Stimulated activated CD8-positive, alpha-beta memory T cell treated with anti-CD3 and anti-CD28 coated beads, Interleukin-2, amount 100 ng/mL, for 48 hours (primary cell): ENCODE measurements at places on chromosomes 5 and 9.

DNA sequence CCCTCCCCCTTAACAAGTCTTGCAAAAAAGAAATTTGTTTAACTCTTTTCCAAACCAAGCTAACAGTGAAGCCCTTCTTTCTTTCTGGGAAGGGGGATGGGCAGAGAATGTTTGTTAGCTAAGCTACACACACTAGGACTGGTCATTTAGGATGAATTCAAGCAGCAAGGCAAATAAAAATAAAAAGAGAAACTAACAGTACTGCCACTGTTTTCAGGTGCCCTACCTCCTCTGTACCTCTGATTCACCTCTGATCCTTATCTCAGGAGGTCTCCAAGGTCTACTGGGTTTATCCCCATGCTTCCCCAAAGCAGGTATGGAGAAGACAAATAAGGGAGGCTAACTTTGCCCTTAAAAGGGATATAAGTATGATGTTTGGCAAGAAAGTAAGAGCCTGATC, 52.9 kb downstream of the ELL2 start:
- DNase-seq, result no peak

GRCh38 chr9:38083858-38084555, 15.0 kb upstream of the SHB start:
- DNase-seq, result no peak

GRCh38 chr9:87644659-87645058, 81.3 kb upstream of the CTSL start:
- no peak for DNase-seq

- DNase-seq, result no peak
Measured at GRCh38 chr9:113380869-113381378, 4.1 kb upstream of the HDHD3 start.

DNA sequence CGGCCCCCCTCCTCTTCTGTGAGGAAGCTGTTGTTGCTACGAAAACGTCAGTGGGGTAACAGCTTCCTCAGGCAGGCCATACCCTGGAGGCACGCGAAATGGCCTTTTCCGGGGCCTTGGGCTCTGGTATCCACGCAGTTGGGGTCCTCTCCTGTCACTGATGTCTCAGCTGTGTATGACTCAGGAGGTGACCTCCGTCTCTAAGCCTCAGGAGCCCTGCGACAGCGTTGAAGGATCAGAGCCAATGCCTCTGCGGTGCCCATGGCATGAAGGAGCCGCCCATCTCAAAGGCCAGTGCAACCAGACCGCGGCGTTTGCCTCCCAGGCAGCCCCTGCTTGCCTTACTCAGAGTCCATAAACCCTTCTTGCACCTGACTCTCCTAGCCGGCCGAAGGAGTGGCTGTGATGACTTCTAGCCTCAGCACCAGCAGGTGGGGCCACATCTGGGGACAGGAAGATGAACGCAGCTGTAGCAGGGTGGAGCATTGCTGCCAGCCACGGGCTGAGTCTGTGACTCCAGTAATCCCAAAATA, 1.0 kb upstream of the MXD3 start:
- no peak for DNase-seq

DNA sequence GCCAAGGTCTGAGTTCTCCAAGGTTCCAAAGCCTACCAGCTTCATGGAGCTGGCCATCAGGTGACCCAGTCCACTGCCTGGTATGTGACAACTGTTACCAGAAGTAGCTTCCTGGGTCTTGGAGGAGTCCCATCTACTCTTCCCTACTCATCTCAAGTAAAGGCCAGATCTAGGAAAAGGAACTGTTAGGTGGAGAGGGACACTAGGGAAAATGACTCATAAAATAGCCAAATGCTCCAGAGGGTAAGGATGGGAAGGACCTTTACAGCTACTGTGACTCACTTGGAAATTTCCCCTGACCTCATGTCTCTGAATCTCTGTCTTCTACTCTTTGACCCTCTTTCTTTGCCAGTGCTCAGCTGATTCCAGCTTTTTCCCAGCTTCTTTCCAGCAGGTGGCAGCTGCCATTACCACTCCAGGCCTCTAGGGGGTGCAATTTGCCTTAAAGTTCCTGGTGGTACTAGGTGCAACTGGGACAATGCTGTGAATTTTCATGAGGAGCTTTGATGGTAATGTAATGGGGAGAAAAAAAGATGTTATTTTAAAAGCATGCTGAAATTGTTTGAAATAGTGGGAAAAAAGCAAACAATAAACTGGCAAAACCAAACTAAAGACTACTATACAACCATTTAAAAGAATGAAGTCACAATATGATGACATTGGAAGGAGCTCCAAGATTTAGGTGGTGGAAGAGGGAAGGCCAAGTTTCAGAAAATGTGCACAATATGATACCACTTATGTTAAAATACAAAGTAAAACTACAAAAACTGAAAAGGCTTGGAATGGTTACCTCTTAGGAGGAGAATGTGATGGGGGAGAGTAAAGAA, 27.1 kb upstream of the MYORG start:
- DNase-seq, result peak; percentile 46

DNA sequence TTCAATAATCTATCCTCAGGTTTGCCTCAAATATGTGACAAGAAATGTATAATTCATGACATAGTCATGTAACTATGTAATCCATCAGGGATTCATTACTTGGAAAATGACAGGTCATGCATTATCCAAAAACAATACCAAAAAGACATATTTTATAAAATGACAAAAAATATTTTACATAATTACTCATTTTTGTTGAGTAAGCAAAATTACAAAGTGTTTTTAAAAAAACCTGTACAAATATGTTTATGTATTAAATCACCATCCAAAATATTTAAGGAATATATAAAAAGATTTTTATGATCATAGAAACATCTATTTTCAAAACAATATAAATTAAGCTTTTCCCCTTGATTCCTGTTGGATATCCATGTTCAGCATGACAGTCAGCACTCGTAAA, 36.7 kb upstream of the ITGA2 start:
- DNase-seq, result no peak

GRCh38 chr5:15300141-15300540, 199.8 kb upstream of the FBXL7 start:
- no peak for DNase-seq

DNA sequence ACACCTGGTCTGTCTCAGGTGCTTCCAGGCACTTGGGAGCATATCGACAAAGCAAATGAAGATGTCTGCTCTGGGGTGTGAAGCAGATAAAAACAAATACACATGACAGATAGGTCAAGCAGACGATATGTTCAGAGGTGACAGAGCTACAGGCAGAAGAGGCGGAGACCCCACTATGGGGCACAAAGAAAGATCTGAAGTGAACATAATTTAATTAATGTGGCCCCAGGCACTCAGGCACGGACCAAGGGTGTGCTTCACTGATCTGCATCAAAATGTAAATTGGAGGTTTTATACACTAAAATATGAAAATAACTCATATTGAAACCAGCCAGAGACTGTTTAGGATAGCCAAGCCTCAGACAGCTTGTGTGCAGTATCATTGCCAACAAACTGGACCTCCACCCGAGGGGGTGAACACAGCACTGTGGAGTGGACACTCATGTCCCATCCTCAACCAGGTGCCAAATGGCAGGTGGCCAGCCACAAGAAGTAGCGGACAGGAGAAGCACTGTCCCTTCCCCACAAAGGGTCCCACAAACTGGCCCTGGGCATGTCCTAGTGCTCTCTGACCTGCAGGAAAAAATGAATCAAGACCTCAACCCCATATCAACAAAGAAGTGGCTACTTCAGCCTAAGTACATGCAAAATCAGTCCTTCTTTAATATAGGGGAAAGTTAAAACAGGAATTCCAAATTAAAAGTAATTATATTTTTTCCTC, 29.2 kb downstream of the ROR2 start:
- DNase-seq, result no peak

GRCh38 chr5:132473019-132473531, 17.5 kb downstream of the IRF1 start:
- peak; percentile 57 for DNase-seq

DNA sequence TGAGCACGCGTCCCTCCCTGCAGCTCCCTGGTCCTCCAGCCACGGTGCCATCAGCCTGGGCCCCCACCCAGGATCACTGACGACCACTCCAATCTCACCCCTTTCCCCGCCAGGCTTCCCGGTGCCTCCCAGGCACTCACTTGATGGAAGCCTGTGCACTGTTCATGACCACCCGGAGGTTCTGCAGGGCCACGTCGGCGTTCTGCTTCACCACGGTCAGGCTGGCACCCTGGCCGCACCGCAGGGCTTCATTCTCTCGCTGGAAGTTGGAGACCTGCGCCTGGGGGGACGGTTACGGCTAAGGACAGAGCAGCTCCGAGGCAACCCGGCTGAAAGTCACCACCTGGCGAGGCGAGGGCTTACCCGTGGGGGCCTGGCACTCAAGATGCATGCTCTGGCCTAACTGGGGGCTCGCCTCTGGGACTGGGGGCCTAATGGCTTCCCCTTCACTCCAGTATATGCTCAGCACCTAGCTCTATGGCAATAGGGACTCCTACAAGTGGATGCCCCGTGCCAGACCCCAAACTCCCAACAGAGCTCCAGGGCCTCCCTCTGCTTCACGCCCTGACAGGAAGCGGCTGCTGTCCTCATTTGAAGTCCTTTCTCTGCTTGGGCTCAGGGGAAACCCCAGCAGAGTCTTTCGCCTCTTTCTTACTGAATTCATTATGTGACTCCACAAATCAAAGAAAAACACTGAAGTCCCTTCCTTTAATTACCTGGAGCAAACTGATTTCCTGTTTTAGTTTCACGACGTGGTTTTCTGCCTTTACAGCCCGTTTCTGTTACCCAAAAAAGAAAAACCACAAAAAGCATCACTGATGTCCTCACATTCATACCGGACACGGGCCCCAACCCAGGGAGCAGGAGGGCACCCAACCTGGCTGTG, 4.2 kb upstream of the SNAPC4 start:
- no peak for DNase-seq

DNA sequence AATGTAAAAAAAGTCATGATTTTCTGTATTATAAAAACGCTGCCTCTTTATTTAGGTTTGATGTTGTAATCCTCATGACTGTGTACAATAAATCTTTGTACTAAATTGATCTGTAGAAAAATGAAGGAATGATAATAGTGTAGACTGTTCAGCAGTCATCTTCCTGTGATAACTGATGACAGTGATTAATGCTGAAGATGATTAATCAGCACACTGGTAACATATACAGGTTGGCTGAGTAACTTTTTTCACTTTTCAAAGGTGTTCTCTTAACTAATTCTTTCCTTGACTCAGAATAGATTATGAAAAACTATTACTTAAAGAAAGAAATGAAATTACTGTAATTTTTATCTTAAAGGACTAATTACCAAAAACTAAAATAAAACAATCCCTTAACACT, 122.5 kb downstream of the RFX3 start:
- DNase-seq, result no peak

GRCh38 chr5:60334281-60334713, 365.7 kb downstream of the DEPDC1B start:
- no peak for DNase-seq

DNA sequence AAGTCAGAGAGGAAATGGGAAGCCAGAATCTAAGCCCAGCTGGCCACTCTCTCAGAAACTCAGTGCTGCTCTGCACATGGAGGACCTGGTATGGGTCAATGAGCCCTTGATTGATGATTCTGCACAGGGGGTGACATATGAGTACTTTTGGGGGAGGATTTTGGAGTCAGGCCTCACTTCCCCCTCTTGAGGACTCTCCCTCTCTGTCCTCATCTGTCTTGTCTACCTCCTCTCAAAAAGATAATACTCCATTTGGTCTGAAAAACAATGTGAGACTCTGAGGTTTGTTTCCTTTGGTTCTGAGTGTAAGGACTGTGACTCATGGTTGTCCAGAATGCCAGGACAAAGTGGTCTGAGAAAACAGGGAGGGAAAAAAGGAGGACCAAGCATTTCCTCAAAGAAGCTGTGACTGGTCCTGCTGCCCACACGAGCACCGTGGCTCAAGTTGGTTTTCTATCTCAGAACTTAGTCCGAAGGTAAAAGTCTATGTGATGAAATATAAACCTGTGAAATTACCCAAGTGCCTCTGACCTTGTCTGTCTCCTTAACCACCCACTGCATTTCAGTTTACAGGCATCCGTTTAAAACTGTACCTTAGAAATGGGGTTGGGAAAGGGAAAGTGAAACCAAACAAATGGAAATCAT, 11.1 kb downstream of the TTC39B start:
- no peak for DNase-seq

DNA sequence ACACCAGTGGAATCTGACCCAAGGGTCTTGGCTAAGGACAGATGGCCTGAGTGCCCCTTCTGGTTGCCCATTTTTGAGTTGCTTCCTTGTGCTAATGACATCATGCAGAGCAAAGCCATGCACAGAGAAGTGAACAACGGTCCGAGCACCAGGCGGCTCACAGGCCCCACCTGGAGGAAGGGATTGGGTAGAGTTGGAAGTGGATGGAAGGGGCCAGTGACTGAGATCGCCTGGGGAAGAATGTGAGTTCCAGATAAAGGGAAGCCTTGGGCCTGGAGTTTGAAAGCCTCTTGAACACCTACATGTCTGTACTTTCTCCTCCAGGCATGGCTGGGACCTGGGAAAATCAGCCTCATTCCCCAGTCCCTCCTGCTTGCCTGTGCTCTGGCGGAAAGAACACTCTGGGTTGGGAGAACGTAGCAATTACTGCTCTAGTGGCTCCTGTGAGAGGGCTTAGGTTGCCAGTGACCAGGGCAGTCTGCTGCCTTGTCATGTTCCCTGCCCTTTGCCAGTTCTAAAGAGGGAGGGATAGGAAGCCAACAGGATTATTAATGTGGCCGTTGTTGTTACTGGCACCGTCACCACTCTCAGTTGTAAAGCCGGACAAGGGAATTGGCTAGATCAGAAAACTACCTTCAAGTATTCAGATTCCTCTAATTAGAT, 62.5 kb upstream of the PTPN3 start:
- no peak for DNase-seq

DNA sequence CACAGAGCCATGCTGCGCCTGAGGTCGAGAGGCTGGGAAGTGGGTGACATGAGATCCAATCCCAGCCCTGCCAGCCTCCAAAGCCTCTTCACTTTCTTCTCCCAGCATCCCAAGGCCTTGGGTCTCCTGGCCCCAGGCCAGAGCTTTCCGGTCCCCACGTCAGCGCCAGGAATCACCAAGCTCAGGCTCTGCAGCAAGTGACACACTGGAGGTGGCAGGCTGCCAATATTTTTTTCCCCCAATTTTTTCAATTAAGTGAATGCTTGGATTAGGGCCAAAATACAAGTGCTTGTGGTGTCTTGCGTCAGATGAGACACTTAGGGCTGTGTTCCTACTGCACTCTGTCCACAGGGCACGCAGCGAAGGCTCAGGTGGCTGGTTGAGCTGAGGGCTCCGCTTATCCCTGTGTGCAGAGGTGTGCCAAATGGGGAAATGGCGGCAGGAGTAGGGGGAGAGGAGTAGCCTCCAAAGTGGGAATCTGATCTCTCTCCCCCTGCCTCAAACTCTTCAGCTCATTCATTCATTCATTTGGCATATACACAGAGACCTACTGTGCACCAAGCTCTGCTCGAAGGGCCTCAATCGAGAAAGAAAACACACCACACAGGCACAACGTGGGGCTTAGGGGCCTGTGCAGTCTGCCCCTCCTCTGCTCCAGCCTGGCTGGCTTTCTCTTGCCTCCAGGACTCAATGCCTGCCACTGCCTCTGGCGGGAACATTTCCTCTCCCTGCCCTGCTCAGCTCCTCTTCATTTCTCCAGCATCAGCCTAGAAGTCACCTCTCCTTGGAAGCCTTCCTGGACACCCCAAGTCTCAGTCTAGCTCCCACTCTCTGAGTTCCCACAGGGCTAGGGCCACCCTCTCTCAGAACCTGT, 16.6 kb downstream of the SH3PXD2B start:
- DNase-seq, result no peak
